ENCODE measurements at places on chromosomes 1 and 21.

DNA sequence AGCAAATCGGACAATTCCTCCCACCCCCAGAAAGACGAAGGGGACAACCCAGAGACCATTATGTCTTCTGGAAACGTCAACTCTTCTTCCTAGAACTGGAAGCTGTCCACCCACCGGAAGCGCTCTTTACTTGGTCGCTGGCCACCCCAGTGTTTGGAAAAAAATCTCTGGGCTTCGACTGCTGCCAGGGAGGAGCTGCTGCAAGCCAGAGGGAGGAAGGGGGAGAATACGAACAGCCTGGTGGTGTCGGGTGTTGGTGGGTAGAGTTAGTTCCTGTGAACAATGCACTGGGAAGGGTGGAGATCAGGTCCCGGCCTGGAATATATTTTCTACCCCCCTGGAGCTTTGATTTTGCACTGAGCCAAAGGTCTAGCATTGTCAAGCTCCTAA is 3.2 kb downstream of the S1PR1 start:
- no peak for DNase-seq

DNA sequence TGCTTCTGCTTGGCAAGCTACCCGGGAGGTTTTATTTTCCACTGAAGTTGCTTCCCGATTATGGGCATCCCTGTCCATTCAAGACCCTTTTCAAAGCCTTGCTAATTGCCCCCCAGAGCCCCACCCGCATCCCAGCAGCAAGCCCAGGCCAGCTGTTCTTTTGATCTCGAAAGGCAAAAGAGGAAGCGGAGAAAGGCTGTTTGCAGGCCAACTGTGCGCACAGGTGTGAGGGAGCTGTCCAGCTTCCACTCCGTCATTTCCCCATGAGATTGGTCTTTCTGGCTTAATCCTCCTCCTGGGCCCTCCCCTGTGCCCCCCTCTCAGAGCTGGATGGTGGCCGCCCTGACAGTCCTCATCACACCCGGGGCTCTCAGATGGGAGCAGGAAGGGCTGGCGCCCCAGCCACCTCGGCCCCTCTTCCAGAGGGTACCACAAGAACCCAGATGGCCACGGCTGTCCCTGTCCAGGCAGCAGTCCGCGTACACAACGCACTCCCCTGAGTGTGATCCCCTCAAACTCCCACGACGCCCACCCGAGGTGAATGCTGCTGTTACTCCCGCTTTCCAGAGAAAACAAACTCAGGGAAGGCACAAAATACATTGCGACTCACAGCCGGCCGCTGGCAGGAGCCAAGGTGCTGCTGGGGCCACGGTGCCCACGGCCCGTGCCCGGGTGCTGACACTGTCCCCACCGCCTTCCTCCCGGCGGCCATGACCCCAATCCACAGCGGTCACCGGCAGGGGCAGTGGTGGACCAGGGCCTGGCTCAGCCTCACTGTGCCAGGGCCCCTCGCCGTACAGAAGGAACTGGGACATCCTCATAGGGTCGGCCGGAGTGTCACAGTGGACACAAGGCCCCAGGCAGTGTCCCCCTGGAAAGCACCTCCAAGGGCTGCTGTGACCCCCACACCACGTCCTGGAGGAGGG is 121.9 kb downstream of the CRYAA start:
- DNase-seq = peak; percentile 32

GRCh38 chr1:24062221-24062620 is 49.7 kb downstream of the MYOM3 start:
- DNase-seq = no peak

DNA sequence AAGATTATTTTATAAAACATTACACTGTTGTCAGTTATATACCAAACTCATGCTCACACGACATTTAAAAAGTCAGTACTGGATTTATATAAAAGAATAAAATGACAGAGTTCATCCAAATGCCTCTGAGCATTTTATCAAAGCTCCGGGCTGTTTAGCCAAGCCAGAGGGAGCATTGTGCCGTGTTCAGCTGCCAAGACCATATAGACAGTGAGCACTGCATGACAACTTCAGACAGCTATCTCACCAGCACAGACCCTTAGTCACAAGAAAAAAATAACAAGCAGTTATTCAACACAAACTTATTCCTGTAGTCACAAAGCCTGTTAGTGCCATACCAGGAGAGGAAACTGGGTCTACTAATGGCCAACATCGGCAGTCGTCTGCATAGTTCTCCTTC is 88.0 kb upstream of the PBX1 start:
- DNase-seq = no peak

DNA sequence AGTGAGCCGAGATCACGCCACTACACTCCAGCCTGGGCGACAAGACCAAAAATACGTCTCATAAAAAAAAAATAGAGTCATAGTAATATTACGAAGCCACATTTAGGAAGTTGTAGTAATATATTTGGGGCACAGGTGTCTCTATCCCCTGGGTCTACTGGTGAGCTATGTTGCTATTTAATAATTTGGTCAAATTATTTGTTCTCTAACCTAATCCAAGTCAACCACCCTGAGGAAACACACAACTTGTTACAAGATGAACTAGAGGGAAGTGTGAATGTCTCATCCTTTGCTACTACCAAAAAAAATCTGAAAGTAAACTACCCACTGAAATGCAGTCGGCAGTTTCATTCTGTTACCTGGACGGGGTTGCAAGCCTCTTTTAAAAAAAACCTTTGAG is 35.3 kb downstream of the RGS8 start:
- no peak for DNase-seq

DNA sequence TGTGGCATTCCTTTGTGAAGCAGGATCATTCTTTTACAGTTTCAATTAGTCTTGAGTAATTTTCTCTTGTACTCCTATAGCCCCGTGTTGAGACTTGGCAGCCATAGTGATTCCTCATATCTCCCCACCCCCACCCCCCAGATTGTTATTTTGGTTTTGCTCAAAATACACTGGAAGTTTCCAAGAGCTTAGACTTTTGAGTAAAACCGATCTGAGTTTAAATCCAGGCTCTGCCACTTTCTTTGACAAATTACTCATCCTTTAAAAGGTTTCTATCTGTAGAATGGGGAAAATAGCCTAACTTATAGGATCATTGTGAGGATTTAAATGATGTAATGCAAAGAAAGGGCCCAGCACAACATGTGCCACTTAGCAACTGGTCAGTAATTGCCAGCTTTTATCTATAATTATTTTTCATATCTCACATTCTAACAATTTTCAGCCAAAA is 53.1 kb upstream of the RC3H1 start:
- DNase-seq = no peak

DNA sequence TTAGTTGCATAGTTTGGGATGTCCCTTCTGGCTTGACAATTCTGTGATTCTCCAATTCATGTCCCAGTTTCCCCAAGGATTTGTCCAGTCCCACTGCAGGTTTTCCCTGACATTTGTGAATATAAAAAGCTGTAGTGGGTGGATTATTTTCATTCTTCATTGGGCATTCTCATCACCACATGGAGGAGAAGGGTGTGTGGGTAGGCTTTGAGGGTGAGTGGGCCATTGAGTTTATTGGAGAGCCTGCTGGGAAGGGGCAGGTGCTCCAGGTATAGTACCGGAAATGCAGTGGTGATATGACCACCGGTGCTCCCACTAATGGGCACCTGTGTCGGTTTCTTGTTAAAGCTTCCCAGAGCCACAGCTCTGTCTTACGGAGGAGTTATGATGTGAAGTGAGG is 74.5 kb downstream of the CNIH3 start:
- no peak for DNase-seq

GRCh38 chr1:6178751-6179563 is 1.2 kb downstream of the CHD5 start:
- no peak for DNase-seq

- no peak for DNase-seq
Measured at GRCh38 chr1:59657873-59658465, 156.8 kb upstream of the HOOK1 start.

DNA sequence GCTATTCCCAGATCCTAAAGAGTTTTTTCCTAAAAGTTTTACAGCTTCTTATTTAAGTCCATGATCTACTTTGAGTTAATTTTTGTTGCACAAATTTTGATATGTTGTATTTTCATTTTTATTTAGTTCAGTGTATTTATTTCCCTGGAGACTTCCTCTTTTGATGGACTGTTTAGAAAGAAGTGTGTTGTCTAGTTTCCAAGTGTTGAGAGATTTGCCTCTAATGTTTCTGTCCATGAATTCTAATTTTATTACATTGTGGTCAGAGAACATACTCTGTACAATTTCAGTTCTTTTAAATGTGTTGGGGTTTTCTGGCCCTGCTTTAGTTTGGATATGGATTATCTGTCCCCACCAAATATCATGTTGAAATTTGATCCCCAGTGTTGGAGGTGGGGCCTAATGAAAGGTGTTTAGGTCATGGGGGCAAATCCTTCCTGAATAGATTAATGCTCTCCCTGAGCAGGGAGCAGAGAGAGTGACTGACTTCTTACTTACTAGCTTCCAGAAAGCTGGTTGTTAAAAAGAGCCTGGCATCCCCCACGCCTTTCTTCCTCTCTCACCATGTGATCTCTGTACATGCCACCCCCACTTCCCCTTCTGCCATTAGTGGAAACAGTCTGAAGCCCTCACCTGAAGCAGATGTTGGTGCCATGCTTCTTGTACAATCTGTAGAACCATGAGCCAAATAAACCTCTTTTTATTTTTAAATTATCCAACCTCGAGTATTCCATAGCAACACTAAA is 4.6 kb downstream of the CHD1L start:
- DNase-seq = no peak

GRCh38 chr1:61157468-61157987 is 75.2 kb downstream of the NFIA start:
- no peak for DNase-seq

GRCh38 chr1:175354080-175354479 is 161.5 kb upstream of the KIAA0040 start:
- no peak for DNase-seq

DNA sequence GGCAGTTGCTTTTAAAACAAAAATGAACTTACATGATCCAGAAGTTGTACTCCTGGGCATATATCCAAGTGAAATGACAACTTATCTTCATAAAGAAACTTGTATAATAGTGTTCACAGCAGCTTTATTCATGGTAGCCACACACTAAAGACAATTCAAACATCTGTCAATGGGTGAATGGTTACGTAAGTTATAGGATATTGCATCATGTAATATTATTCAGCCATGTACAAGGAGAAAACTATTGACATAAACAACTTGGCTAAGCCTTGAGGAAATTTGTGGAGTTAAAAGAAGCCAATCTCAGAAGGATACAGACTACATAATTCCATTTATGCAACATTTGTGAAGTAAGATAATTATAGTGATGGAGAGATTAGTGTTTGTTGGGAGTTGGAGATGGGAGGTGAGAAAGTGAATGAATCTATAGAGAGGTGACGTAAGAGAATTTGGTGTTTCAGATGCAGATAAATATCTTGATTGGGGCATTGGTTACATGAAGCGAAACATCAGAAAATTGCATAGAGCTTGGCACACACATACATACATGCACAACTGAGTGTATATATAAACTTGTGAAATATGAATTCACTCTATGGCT is 49.9 kb upstream of the GRIK1 start:
- no peak for DNase-seq

- no peak for DNase-seq
Measured at GRCh38 chr21:23601549-23601948, 2005.7 kb downstream of the MRPL39 start.

DNA sequence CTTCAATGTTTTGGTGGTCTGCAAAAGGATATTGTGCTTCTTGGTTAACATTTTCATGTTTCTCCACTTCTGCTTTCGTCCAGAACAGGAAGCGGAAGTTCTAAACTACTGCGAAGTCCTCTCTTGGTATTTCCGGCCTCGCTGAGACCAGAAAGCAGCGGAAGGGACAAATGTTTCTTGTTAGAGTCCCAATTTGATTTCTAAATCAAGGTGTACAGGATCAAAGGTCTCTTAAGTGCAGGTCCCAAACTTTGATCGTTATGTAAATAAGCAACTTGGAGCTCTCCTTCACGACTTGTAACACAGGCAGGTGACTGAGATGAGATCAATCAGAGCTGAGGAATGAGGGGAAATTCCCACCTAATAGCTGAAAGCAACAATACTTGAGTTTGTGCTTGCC is 40.1 kb upstream of the HMCN1 start:
- DNase-seq = no peak

GRCh38 chr1:222814536-222815439 is at the start of gene DISP1:
Gene DISP1 (plus strand): TSS chr1:222815039. CDS start chr1:222942824, 127,785 bp downstream.
- DNase-seq = peak; percentile 87

GRCh38 chr1:210250998-210251679 is 18.5 kb downstream of the SERTAD4 start:
- DNase-seq = peak; percentile 82

GRCh38 chr1:196774603-196775002 is at the start of gene CFHR3:
Gene CFHR3 (plus strand): TSS chr1:196774840. CDS start chr1:196774887, 47 bp downstream.
- DNase-seq = no peak

GRCh38 chr1:6012529-6013318 is 20.5 kb upstream of the NPHP4 start:
- no peak for DNase-seq

DNA sequence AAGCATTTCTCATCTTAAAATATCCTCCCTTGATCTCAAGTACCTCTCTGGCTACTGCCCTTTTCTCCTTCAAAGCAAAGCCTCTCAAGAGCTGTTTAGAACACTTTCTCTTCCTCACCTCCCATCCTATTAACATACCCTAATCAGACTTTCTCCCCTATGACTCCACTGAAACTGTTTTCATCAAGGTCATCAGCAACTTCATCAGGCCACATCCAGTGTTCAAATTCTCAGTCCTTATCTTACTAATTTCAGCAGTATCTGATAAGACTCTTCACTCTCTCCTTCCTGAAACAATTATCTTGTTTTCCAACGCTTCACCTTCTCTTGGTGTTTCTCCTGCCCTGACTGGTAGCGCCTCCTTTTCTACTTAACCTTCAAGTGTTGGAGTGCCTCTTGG is 1.5 kb upstream of the RAP1A start:
- no peak for DNase-seq
